ENCODE measurements at places on chromosomes 13 and 19. TPM values are rescaled to one million over a fixed set of nuclear protein-coding genes. Genes with fewer than 3 reads are reported as not detected.

Gene FAM216B
- total RNA-seq, result not detected

Gene DOCK6
- total RNA-seq, result 9.1 TPM

Gene CYP4F8
- total RNA-seq, result not detected

Gene EXOC3L2
- total RNA-seq, result not detected

Gene KLK3
- total RNA-seq, result not detected

Gene ADM5
- total RNA-seq, result 4.1 TPM

Gene SIAH3
- 0.25 TPM for total RNA-seq

Gene CEBPA
- 0.82 TPM for total RNA-seq

Gene SULT2B1
- total RNA-seq, result not detected

Gene SLC1A6
- not detected for total RNA-seq

Gene SLC7A10
- not detected for total RNA-seq

Gene REEP6
- 3.8 TPM for total RNA-seq

Gene PSG3
- not detected for total RNA-seq

Gene DMKN
- total RNA-seq, result 3.7 TPM

Gene PLVAP
- total RNA-seq, result not detected

Gene SOHLH2
- total RNA-seq, result not detected

Gene NOTCH3
- 0.02 TPM for total RNA-seq

Gene FFAR3
- 8.8 TPM for total RNA-seq

Gene BRD4
- 161 TPM for total RNA-seq

Gene NECTIN2
- total RNA-seq, result 3.3 TPM

Gene IRGC
- not detected for total RNA-seq

Gene APOC4
- total RNA-seq, result not detected

Gene SWSAP1
- total RNA-seq, result 2.6 TPM

Gene UBE2L5
- total RNA-seq, result not detected

Gene JUNB
- total RNA-seq, result 574 TPM

Gene CIC
- total RNA-seq, result 95.0 TPM

Gene OLFM4
- total RNA-seq, result not detected

Gene SPTBN4
- 4.8 TPM for total RNA-seq

Data from activated T-cell treated with anti-CD3 and anti-CD28 coated beads, Interleukin-2, amount 50 U/mL, for 72 hours (primary cell).